ENCODE measurements at places on chromosomes 3 and 15.

GRCh38 chr15:39629371-39629770, 48.5 kb downstream of the THBS1 start:
- no peak for DNase-seq

- DNase-seq = no peak
Observed at GRCh38 chr3:190768891-190769290, 93.6 kb downstream of the GMNC start.

- DNase-seq = no peak
Observed at GRCh38 chr3:23076437-23076836, 126.7 kb upstream of the UBE2E2 start.

GRCh38 chr15:59885832-59886231, 118.3 kb upstream of the FOXB1 start:
- DNase-seq = peak; percentile 37

DNA sequence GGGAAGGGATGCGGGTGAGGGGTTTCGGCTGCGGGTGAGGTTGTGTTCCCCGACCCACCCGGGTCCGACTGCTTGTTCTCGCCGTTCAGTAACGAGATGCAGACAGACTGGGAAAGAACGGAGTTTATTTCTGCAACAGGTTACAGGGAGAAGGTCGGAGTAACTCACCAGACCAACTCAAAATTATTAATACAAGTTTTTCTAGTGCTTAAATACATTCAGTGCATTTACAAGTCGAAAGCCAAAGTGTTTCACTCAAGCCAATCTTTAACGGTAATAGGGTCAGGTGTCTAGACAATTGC, 492 bp upstream of the HIGD1A start:
- DNase-seq = no peak

GRCh38 chr3:134149286-134149685, 101.4 kb downstream of the RYK start:
- no peak for DNase-seq

- no peak for DNase-seq
Observed at GRCh38 chr3:124200407-124200806, 208.5 kb upstream of the ROPN1 start.

- no peak for DNase-seq
Observed at GRCh38 chr3:178585454-178585853, 49.2 kb downstream of the KCNMB2 start.

All from HTR-8/SVneo (cell line).